ENCODE measurements at places on chromosomes 12 and 14. TPM values are rescaled to one million over a fixed set of nuclear protein-coding genes. Genes with fewer than 3 reads are reported as not detected.
A peak's percentile ranks its signal among the peaks of the same experiment; 100 is the strongest.

The MSI1 gene
- 0.81 TPM for total RNA-seq

The BCL2L14 gene
- total RNA-seq = not detected

The PKP2 gene
- total RNA-seq = 5.7 TPM

The BHLHE41 gene
- total RNA-seq = 2.5 TPM

The PROX2 gene
- not detected for total RNA-seq

The HEATR5A gene
- 11.0 TPM for total RNA-seq

The NOVA1 gene
- 7.5 TPM for total RNA-seq

The LRP1-AS gene
- not detected for total RNA-seq

The GARIN6 gene
- not detected for total RNA-seq

GRCh38 chr12:132517013-132517739 is 27.2 kb downstream of the FBRSL1 start:
- DNase-seq = no peak

GRCh38 chr14:105425823-105426247 is 6.2 kb downstream of the MTA1 start:
- DNase-seq = no peak

- DNase-seq = no peak
These were observed 41.5 kb upstream of the NPAS3 start for GRCh38 chr14:32896979-32897697.

DNA sequence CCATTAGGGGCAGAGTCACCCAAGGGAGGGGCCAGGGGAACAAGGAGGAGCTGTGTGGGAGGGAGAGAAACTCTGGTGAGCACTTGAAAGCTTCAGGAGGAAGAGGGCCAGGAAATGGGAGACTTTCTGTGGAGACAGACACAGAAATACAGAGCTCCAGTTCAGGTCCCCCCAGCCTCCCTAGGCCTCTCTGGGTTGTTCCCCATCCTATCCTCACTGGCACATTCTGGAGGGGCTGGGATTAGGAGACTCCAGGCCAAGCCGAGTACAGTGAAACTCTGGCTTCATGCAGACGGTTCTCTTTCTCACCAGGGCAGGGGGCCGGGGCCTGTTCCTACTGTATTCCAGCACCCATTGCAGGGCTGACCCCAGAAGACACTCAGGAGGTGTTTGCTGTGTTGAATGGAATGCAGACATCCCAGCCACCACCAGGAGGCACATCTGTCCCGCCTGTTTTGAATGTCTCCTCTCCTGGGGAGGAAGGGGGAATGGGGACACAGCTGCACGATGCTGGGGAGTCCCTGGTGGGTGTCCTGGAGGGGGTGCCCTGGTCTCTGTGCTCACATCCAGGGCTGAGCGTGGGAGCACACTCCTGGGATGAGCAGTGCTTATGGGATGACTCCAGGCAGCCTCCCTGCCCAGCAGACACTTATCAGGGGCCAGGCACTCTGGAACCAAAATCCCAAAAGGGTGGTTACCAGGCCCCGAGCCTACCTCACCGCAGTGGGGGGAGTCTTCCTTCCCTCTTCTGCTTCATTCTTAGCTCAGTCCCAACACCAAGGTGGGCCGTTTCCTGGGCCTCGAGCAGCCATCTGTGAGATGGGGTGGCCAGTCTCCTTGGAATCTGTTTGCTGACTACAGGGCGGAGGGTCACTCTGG is 5.5 kb upstream of the KRT84 start:
- DNase-seq = no peak

GRCh38 chr12:57845478-57846284 is 848 bp downstream of the CTDSP2 start:
- DNase-seq = peak; percentile 87

GRCh38 chr12:4829161-4829792 is 80.4 kb upstream of the KCNA1 start:
- DNase-seq = no peak

DNA sequence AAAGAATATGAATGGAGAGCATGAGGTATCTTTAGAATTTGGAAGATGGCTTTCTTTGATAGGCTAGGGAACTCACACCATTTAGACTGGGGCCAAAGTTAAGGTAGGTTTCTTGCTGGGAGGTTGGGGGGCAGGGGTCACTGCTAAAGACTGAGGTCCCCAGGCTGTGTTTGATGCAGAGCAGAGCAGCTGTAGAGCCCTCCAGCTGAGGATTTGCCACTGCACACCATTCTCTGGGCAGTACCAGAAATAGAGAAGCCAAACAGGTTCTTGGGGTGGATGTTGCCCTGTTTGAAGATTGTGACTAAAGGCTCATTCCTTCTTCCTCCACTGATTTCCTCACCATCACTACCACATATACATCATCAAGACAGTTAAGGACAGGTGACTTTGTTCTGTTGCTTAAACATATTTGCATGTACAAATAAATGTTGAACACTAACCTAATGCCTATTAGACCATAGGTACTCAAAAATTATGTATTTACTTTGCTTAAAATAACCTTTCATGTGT is 7.9 kb downstream of the NTF3 start:
- no peak for DNase-seq

DNA sequence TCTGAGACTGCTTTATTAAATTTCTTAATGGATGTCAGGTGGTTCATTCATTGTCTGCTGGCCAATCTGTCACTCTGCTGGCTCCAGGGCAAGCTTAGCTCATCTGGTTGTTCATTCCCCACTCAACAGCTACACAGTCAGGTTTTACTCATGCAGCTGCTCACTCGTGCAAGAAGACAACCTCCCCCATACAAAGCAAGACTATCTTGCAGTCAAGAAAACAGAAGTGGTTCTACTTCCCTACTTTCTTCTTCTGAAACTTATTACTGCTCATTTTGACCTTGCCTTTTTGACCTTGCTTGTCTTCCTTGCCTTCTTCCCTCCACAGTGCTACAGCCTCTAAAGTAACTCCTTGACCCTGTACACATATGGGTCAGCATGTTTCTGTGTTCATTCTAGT is 277.9 kb downstream of the SSPN start:
- DNase-seq = no peak

GRCh38 chr14:61120576-61120975 is 139.5 kb downstream of the SLC38A6 start:
- DNase-seq = no peak

GRCh38 chr14:94104731-94105130 is 5.8 kb upstream of the IFI27 start:
- no peak for DNase-seq

DNA sequence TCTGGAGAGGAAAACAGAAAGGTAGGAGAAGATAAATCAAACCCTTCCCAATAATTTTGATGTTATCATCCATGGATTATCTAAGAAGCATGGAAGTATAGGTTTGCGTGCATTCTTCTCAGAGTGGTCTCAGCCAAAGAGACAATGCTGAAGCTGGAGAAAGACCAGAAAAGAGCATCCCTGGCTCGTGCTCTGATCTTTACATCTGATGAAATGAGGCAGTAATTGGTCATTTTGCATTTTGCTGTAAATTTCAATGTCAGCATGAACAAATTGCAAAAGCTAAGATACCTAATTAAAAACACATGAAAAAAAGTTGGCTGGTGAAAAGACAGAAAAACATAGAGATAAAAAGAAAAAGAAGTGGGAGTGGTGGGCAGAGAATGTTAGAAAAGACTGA is 252.4 kb downstream of the ITPR2 start:
- DNase-seq = no peak

- DNase-seq = no peak
These were observed 123.7 kb upstream of the NTF3 start for GRCh38 chr12:5308216-5308615.
